ENCODE measurements at places on chromosomes 7 and 10.

- no peak for DNase-seq
Observed at GRCh38 chr10:71752391-71753090, 20.8 kb downstream of the VSIR start.

- DNase-seq = no peak
Observed at GRCh38 chr10:28906934-28907333, 229.6 kb downstream of the BAMBI start.

DNA sequence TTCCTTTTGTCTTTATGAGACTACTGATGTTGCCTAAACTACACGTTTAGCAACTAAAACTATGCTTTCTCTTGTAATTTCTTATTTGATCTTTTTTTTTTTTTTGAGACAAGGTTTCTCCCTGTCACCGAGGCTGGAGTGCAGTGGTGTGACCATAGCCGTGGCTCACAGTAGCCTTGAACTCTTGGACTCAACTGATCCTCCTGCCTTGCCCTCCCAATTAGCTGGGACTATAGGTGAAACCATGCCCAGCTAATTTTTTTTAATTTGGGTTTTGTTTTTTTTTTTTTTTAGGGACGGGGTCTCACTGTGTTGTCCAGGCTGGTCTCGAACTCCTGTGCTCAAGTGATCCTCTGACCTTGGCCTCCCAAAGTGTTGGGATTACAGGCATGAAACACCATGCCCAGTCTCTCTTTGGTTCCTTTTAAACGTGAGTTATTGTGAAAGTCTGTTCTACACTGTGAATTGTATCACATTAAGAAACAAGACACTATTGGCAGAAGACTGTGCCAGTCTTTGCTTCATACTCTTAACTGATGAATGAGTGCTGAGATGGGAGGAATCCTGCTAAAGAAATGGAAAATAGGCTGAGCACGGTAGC, 6.4 kb downstream of the TMEM248 start:
- DNase-seq = no peak

DNA sequence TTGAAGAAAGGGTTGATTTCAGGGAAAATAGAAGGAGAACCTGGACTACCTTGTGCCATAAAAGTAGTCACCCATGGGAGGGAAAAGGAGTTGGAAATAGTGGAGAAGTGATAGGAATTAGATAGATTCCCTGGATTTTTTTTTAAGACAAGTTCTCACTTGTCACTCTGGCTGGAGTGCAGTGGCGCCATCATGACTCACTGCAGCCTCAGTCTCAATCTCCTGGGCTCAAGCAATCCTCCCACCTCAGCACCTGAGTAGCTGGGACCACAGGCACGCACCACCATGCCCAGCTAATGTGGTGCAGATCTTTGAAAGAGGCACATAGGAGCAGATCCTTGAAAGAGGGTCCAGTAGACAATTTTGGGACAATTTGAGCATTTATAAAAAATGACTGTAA, 9.5 kb upstream of the BLNK start:
- DNase-seq = no peak
